ENCODE measurements at places on chromosomes 5 and 9. TPM values are rescaled to one million over a fixed set of nuclear protein-coding genes. Genes with fewer than 3 reads are reported as not detected.

The SPINK7 gene
- total RNA-seq, result not detected

The DND1 gene
- not detected for total RNA-seq

The FAM221B gene
- not detected for total RNA-seq

The CDH10 gene
- not detected for total RNA-seq

The PRDM9 gene
- total RNA-seq, result not detected

The SPACA9 gene
- 8.2 TPM for total RNA-seq

The PHF24 gene
- total RNA-seq, result 0.06 TPM

The MED22 gene
- 19.7 TPM for total RNA-seq

The MLANA gene
- not detected for total RNA-seq

The DAB2IP gene
- 5.8 TPM for total RNA-seq

The EQTN gene
- total RNA-seq, result not detected

The DHX29 gene
- 23.1 TPM for total RNA-seq

The IRX1 gene
- 0.12 TPM for total RNA-seq

The GZMA gene
- total RNA-seq, result not detected

The CD14 gene
- total RNA-seq, result 1.3 TPM

The FOXD4 gene
- 0.12 TPM for total RNA-seq

The FBN2 gene
- 7.2 TPM for total RNA-seq

The SKIC3 gene
- 49.3 TPM for total RNA-seq

The FOXI1 gene
- not detected for total RNA-seq

The KIAA1958 gene
- 1.1 TPM for total RNA-seq

The MXD3 gene
- total RNA-seq, result 10.5 TPM

The MCTP1 gene
- total RNA-seq, result 1.9 TPM

The TPPP gene
- total RNA-seq, result 0.06 TPM

The DIPK1B gene
- total RNA-seq, result 9.2 TPM

The OR1Q1 gene
- not detected for total RNA-seq

The CCL21 gene
- total RNA-seq, result 0.81 TPM

The ANAPC2 gene
- total RNA-seq, result 10.9 TPM

The AJM1 gene
- 1.1 TPM for total RNA-seq

The DNAI1 gene
- not detected for total RNA-seq

The TMEM252 gene
- total RNA-seq, result not detected

The INSL4 gene
- not detected for total RNA-seq

The PCDHB13 gene
- total RNA-seq, result 1.4 TPM

The FCN1 gene
- not detected for total RNA-seq
